Activated CD8-positive, alpha-beta T cell treated with anti-CD3 and anti-CD28 coated beads, Interleukin-2, amount 10 ng/mL, durations not matched to agents 7 days and 5 days (primary cell): ENCODE measurements at places on chromosomes 5 and 9. TPM values are rescaled to one million over a fixed set of nuclear protein-coding genes. Genes with fewer than 3 reads are reported as not detected.

MOB3B gene
- total RNA-seq = 2.5 TPM

PAPPA gene
- not detected for total RNA-seq

ADRA1B gene
- total RNA-seq = not detected

FOXD4L5 gene
- 0.16 TPM for total RNA-seq

PARP8 gene
- 78.5 TPM for total RNA-seq

CDH9 gene
- total RNA-seq = not detected

HRH2 gene
- 26.9 TPM for total RNA-seq

ZFP2 gene
- total RNA-seq = 0.21 TPM

KCNN2 gene
- not detected for total RNA-seq

IFNE gene
- not detected for total RNA-seq

FRRS1L gene
- total RNA-seq = not detected

OTULINL gene
- total RNA-seq = 59.6 TPM

PCSK5 gene
- 3.5 TPM for total RNA-seq

PLCXD3 gene
- total RNA-seq = not detected

PLAC8L1 gene
- not detected for total RNA-seq

BTNL3 gene
- total RNA-seq = not detected

NR5A1 gene
- not detected for total RNA-seq

PCDHB6 gene
- total RNA-seq = not detected

GRIA1 gene
- total RNA-seq = not detected

ISL1 gene
- not detected for total RNA-seq

TTC39B gene
- total RNA-seq = 20.3 TPM

CHSY3 gene
- not detected for total RNA-seq

CAMK4 gene
- 82.7 TPM for total RNA-seq

WDR38 gene
- not detected for total RNA-seq

LAMC3 gene
- not detected for total RNA-seq

OR1J2 gene
- total RNA-seq = not detected

SOWAHA gene
- not detected for total RNA-seq

RNF224 gene
- total RNA-seq = not detected

MLANA gene
- not detected for total RNA-seq

BAAT gene
- total RNA-seq = not detected

NR2F1 gene
- not detected for total RNA-seq

C6 gene
- total RNA-seq = not detected

IL4 gene
- total RNA-seq = not detected

GAS1 gene
- total RNA-seq = not detected

SEMA6A gene
- total RNA-seq = not detected

KDM3B gene
- total RNA-seq = 53.1 TPM

C9orf50 gene
- not detected for total RNA-seq

GDF9 gene
- total RNA-seq = 0.92 TPM

PRSS3 gene
- not detected for total RNA-seq

SIT1 gene
- total RNA-seq = 213 TPM

AQP3 gene
- 29.9 TPM for total RNA-seq

RABGAP1 gene
- total RNA-seq = 27.8 TPM

SLC6A18 gene
- total RNA-seq = not detected
